ENCODE measurements at places on chromosomes 12 and 14.

DNA sequence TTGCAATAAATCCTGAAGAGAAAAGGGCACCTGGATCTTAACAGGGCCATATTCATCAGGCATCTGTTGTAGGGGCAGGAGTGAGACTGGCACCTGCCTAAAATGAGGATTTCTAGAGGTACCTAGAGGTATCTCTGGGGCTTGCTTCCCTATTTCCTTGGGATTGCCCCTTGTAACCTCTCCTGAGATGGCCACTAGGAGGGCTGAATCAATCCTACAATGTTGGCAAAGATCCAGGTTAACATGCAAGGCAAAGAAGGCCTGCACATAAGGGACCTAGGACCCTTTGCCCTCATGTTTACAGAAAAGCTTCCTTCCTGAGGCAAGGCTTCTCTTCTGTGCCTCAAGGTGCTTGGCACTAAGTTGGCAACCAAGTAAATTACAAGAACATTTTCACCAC is 25.8 kb upstream of the CLEC4E start:
- DNase-seq: peak; percentile 22

- DNase-seq: no peak
Observed at GRCh38 chr14:61219256-61219655, 61.9 kb downstream of the TMEM30B start.

- no peak for DNase-seq
Observed at GRCh38 chr12:130947028-130947613, 6.6 kb upstream of the ADGRD1 start.

GRCh38 chr14:73236157-73236556 is 1.1 kb upstream of the PAPLN start:
- no peak for DNase-seq

- no peak for DNase-seq
Observed at GRCh38 chr12:64187370-64187769, 34.7 kb downstream of the KICS2 start.

GRCh38 chr14:75318353-75318752 is 39.7 kb downstream of the FOS start:
- no peak for DNase-seq

DNA sequence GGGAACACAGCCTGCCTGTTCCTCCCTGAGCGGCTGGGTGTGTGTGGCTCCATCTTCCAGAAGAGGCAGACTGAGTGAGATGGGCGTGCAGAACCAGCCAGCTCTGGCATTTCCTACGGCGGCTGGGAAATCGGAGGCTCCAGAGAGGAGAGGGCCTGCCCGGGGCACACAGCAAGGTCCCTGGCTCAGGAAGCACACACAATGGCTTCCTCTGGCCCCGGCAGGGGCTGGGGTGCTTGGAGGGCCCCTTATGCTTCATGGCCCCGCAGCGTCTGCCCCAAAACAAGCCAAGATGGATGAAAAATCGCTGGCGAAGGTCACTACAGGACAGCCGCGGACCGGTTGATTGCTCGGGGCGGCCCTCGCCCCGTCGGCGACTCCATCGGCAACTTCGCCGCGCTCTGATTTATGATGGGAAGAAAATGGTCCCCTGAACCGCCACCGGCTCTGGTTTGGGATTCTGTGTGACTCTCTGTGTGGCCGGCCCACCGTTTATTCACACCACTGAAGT is 191.5 kb upstream of the C14orf180 start:
- no peak for DNase-seq

- DNase-seq: no peak
Observed at GRCh38 chr14:103801459-103801858, 45.9 kb downstream of the PPP1R13B start.

DNA sequence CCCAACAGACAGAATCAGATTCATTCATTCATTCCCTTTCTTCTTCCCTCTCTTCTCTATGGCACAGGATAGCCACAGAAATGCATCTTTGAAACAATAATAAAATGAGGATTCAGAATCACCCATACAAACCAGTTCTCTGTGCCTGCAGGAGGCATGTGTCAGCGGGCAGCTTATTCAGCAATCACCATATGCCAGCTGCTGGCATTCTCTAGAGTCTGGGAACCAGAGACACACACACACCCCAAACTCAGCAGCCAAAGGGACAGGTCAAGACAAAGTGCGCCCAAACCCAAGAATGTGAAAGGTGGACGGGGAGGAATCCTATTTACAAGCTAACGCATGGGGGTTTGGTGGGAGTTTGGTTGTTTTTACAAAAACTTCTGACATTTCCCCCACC is 14.1 kb downstream of the ARF3 start:
- DNase-seq: no peak

GRCh38 chr14:70916300-70916699 is 9.0 kb downstream of the PCNX1 start:
- no peak for DNase-seq

GRCh38 chr12:70543444-70543843 is 93.8 kb downstream of the PTPRB start:
- DNase-seq: peak; percentile 25

DNA sequence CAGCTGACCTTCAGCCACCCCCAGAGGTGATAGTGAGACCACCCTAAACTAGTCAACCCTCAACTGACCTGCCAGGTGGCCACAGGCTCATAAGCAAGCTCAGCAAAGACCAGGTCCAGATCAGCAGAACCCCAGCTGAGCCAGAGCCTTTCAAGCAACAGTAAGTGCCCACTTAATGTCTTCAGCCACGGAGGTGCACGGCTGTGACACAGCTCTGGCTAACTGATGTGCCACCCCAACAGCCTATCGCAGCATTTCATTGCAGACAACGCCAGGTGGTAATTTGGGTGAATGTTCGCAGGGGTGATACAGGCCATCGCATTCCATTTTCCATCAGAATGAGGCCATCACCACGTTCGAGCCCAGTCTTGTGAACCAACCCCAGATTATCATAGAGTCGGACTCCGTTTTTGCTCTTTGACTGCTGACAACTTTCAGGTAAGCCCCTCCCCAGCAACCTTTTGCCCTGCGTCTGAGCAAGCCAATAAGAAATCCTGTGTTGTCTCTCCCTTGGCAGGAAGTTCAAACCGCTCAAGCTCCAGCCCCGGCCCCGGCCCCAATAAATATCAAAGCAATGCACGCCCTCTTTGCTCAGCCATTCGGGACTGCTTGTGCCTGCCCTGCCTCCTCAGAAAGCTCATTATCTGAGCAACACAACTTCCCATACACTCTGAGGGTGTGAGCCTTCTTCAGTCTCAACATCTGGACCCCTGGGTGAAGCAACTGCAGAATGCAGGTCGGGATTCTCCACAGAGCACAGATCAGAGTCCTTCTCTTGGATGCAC is 44.4 kb downstream of the JAG2 start:
- no peak for DNase-seq

DNA sequence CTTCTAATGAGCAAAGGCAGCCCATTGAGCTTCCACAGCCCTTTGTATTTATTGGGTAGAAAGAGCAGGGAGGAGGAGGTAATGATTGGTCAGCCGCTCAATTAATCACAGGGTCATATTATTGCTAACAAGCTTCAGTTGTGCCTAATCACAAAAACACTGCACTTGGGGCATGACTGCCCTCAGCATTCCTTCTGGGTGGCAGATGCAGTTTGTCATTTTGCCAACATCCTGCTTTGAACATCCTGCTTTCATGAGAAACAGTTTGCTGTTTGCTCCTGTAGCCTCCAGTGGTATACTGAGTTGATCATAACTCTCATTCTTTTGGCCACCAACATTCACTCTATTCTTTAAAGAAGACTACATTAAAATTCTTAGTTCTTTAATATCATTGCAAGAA is 462.9 kb upstream of the MIS18BP1 start:
- no peak for DNase-seq

DNA sequence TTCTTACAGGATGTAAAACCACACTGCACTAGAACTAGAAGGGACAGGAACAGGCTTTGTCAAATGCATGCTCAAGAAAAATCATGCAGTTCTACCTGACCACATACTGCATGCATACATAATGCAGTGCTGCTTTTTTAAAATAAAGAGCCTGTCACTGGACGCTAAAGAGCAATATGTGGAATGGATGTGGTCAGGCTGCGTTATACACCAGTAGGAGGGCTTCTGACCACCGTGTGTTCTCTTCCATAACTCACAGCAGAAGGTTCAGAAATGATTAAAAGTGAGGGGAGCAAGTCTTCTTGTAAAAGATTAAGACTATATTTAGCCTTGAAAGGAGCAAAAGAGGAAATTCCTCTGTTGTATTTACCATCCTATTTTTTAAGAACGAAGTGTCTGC is 392.0 kb downstream of the EMP1 start:
- DNase-seq: no peak

DNA sequence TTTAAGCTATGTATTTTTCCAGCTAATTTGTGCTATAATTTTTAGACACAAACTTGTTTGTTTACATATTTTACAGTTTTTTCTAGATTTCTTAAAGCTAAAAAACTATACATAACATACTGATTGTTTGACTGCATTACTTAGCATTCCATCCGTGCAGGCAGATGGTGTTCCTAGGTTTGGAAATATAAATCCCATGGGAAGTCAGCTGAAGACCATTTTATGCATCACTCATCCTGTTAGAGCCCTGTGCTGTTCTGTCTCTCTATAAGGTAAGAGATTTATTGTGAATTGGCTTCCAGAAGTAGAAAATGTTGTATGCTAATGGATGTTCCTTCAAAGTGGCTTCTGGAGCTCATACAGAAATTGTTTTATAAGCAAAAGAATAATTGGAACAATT is 31.1 kb downstream of the RMST start:
- DNase-seq: no peak

DNA sequence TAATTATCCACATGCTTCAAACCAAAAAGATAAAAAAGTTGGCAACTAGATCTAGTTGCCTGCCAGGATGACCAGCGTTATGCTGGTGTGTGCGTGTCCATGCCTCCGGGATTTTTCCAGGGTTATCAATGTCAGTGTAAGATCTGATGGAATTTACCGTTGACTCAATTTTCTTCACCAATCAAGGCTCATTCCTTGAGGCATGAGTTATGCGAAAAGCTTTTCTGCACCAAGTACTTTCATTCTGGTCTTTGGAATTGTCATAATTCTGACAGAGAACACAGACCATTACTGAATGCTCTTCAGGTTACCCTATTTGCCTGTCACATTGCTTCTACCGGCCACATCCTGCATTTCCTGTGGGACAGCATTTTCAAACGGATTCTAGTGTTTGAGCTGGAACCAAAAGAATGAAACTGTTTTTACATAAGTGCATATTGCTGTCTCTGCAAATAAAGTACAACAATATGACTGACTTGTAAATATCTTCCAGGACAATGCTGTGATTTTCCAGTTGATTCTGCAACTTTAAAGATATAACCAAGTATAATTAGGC is 91.8 kb downstream of the DUSP16 start:
- DNase-seq: no peak

GRCh38 chr12:92155733-92156132 is 10.1 kb upstream of the BTG1 start:
- DNase-seq: no peak

GRCh38 chr12:58719161-58719560 is 201.1 kb downstream of the LRIG3 start:
- DNase-seq: no peak

DNA sequence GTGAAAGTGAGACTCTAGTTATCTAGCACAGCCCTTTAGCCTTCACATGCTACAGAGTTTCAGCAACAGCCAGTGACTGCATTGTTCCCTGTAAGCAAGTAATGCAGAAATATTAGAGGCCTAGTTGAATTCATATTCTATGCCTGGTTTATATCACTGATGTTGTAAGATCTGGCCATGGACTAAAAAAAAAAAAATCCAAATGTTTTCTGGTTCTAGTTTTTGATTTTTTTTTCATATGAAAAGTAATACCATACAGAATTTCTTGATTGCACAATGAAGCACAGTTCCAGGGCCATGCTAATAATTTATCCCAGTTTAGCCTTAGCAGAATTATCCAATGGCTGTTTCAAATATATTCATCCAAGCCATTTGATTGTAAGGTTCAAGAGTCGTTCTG is 341.5 kb upstream of the DDHD1 start:
- no peak for DNase-seq

DNA sequence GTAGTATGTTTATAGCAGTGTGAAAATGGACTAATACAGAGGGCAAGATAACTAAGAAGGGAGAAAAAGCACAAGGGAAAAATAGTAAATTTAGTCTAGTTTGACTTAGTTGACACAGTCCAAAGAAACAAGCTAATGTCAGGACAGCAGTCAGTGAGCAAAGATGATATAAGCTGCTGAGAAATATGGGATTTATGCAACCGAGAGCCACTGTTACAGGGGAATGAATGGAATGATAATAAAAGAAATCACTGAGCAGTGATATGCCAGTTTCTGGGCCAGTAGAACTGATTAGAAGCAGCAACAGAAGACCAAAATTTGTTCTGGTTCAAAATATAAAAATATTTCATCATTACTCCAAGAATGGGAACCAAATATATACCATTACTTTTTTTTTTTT is 60.1 kb downstream of the R3HDM2 start:
- no peak for DNase-seq

- no peak for DNase-seq
Observed at GRCh38 chr14:75875958-75876357, 105.8 kb downstream of the TGFB3 start.

- no peak for DNase-seq
Observed at GRCh38 chr12:111352296-111352993, 16.4 kb downstream of the PHETA1 start.

GRCh38 chr12:89556976-89557375 is 31.1 kb upstream of the POC1B start:
- no peak for DNase-seq

GRCh38 chr12:58139894-58140293 is 198.5 kb downstream of the ATP23 start:
- DNase-seq: no peak

DNA sequence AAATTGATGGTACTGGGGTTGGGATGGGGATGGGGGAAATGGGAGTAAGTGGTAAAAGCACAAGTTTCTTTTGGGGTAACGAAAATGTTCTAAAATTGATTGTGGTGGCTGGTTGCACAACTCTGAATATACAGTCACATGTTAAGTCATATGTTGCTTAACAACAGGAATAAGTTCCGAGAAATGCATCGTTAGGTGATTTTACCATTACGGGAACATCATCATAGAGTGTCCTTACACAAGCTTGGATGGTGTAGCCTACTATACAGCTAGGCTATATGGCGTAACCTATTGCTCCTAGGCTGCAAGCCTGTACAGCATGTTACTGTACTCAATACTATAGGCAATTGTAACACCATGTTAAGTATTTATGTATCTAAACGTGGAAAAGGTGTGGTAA is 31.0 kb downstream of the ITGA7 start:
- DNase-seq: no peak

All from A549 (cell line).